ENCODE measurements at places on chromosomes 1 and 21. TPM values are rescaled to one million over a fixed set of nuclear protein-coding genes. Genes with fewer than 3 reads are reported as not detected.

Gene ERG
- total RNA-seq: 7.3 TPM

DNA sequence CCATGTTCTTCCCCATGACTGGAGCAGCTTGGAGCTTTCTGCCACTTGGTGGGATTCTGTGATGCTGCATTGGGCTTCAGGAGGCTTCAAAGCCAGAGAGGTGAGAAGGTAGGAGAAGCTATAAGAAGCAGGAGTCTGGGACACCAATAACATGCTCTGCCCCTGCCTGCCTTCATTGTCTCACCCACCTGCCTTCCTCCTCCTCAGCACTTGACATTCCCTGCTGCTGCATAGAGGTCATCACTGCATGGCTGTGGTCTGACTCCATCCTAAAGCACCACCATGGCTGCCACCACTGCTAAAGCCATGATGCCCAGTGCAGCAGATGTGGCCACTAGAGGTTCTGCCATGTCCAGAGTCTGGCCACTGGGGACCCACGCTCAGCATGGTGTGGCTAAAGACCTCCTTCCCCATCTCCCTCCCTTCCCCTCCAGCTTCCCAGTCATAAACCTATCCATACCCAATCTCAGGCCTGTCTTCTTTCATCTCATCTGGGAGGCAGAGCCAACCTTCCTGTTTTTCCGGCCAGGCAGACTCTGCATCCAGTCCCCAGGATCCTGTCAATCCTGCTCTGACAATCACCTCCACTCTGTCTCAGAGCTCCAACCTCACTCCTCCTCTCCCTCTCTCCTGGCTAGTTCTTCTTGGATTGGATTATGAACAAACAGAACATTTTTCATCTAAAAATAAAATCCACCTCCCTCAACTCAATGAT lies 285.1 kb upstream of the POU3F1 start:
- no peak for DNase-seq
- H3K27me3 ChIP-seq: no peaks in the 10 kb centered on the region
- H3K4me3 ChIP-seq: no peak overlapping the region
- no peak overlapping the region for H3K27ac ChIP-seq
- no peaks in the 10 kb centered on the region for H3K4me1 ChIP-seq

GRCh38 chr1:15029036-15029435 lies 124.5 kb upstream of the TMEM51 start:
- no peak for DNase-seq
- no peak overlapping the region for H3K27ac ChIP-seq
- no peaks in the 10 kb centered on the region for H3K4me1 ChIP-seq
- no peak overlapping the region for H3K4me3 ChIP-seq
- H3K36me3 ChIP-seq: no peaks in the 10 kb centered on the region
- no peaks in the 10 kb centered on the region for H3K27me3 ChIP-seq

Gene WNT3A
- not detected for total RNA-seq

Gene AMIGO1
- total RNA-seq: 2.6 TPM

Gene PCP4L1
- total RNA-seq: not detected

GRCh38 chr1:233253832-233254331 lies 41.6 kb downstream of the PCNX2 start:
- H3K27ac ChIP-seq: peak overlapping the region; percentile 18
- DNase-seq: no peak
- peaks cover 3% of the 10 kb centered on the region for H3K4me1 ChIP-seq
- H3K27me3 ChIP-seq: no peaks in the 10 kb centered on the region
- H3K4me3 ChIP-seq: no peak overlapping the region

DNA sequence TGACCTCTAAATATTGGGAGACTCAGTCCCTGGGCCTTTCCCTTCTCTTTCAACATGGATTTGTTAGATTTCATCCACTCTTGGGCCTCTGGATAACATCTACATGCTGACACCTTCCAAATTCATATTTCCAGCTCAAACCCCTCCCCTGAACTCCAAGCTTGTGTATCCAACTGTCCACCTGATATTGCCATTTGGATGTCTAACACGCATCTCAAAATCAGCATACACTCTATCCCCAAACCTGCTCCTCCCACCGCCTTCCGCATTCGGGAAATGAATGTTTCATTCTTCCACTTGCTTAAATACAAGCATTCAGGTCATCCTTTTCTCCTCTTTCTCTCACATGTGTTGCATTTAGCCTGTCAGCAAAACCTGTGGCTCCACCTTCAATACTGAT lies 17.5 kb upstream of the KAZN start:
- H3K4me3 ChIP-seq: no peak overlapping the region
- H3K4me1 ChIP-seq: no peaks in the 10 kb centered on the region
- H3K36me3 ChIP-seq: no peaks in the 10 kb centered on the region

- DNase-seq: no peak
- H3K4me3 ChIP-seq: no peak overlapping the region
- no peaks in the 10 kb centered on the region for H3K27me3 ChIP-seq
- no peaks in the 10 kb centered on the region for H3K36me3 ChIP-seq
- H3K4me1 ChIP-seq: no peaks in the 10 kb centered on the region
- no peak overlapping the region for H3K27ac ChIP-seq
Observed at GRCh38 chr1:77405186-77405585, 123.4 kb downstream of the AK5 start.

Gene LEMD1
- not detected for total RNA-seq

- no peak overlapping the region for H3K4me3 ChIP-seq
- no peak overlapping the region for H3K27ac ChIP-seq
- DNase-seq: no peak
- H3K4me1 ChIP-seq: no peaks in the 10 kb centered on the region
- H3K27me3 ChIP-seq: no peaks in the 10 kb centered on the region
- H3K36me3 ChIP-seq: no peaks in the 10 kb centered on the region
Observed at GRCh38 chr1:33087677-33088076, 6.7 kb downstream of the AZIN2 start.

DNA sequence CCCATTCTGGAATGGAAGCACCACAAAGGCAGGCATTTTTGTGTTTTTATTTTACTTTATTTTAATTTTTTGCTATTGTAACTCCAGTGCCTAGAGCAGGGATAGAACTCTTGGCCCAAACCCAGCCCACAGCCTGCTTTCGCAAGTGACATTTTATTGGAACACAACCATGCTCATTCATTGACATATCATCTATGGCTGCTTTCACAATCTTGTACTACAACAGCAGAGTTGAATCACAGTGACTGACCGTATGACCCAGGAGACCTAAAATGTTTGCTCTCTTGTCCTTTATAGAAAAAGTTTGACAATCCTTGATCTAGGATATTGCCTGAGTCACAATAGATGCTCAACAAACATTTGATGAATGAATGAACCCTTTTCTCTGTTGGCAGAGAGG lies 83.9 kb upstream of the ATP1A1 start:
- no peak overlapping the region for H3K4me3 ChIP-seq
- no peaks in the 10 kb centered on the region for H3K36me3 ChIP-seq
- DNase-seq: peak; percentile 51
- H3K27ac ChIP-seq: peak overlapping the region; percentile 45

Gene AMY1A
- total RNA-seq: not detected

Gene KLHDC7A
- total RNA-seq: 5.6 TPM

- no peaks in the 10 kb centered on the region for H3K36me3 ChIP-seq
- H3K27ac ChIP-seq: no peak overlapping the region
- H3K27me3 ChIP-seq: no peaks in the 10 kb centered on the region
- no peaks in the 10 kb centered on the region for H3K4me1 ChIP-seq
- no peak for DNase-seq
Observed at GRCh38 chr1:44254392-44254910, 41.2 kb downstream of the DMAP1 start.

DNA sequence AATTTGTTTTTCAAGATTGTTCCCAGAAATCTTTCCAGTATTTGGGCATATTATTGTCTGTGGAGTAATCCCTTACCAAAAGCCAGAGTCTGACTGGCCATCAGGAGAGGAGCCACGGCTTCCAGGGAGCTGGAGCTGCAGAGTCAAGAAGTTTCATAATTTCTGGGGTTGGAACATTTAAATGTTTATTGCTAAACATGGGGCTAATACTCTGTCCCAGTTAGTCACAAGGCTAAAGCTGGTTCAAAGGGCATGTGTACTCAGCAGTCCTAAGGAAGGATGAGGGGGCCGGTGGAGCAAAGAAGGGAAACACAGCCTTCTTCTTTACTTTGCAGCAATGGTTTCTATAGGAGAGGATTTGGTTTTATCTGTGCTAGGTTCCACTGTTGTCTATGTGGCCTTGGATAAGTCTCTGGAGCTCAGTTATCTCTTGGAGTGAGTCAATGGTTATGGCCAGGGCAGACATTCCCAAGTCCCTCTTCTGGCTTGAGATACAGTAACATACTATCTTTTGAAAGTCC lies 9.5 kb downstream of the DENND2D start:
- DNase-seq: peak; percentile 41
- peaks cover 21% of the 10 kb centered on the region for H3K4me1 ChIP-seq
- no peaks in the 10 kb centered on the region for H3K27me3 ChIP-seq
- no peak overlapping the region for H3K27ac ChIP-seq

- H3K4me1 ChIP-seq: peaks cover 32% of the 10 kb centered on the region
- no peaks in the 10 kb centered on the region for H3K27me3 ChIP-seq
- H3K36me3 ChIP-seq: no peaks in the 10 kb centered on the region
Observed at GRCh38 chr1:204505674-204506200, 10.5 kb upstream of the MDM4 start.

- peaks cover under 1% of the 10 kb centered on the region for H3K4me1 ChIP-seq
- H3K4me3 ChIP-seq: no peak overlapping the region
- no peaks in the 10 kb centered on the region for H3K36me3 ChIP-seq
- DNase-seq: no peak
- H3K27ac ChIP-seq: no peak overlapping the region
- no peaks in the 10 kb centered on the region for H3K27me3 ChIP-seq
Observed at GRCh38 chr1:3680488-3681230, 28.3 kb downstream of the TP73 start.

DNA sequence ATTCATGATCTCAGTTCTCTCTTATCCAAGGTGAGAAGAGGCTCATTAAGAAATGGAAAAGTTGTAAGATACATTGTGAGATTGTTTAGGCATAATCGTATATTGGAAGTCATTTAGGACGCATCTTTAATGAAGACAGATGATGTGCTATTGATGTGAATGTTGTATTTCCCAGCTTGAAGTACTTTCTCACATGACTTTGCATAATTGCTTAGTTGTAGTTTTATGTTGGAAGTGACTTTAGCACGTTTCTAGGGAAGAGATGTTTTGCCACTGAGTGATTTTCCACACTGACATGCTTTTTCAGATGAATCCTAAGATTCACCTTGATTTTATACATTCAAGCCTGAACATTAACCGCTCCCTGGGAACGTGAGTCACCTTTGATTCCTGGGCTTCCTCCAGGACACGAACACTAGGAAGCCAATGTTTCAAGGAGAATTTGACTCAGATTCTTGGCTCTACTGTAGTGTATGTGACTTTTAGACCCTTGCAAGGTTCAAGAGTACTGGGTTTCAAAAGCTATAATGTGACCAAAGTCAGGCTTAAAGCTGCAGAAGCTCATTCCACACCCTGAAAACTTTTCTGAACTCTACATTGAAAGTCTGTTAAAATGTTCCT lies 27.9 kb downstream of the ANGEL2 start:
- no peak overlapping the region for H3K27ac ChIP-seq
- H3K27me3 ChIP-seq: no peaks in the 10 kb centered on the region
- no peaks in the 10 kb centered on the region for H3K4me1 ChIP-seq
- DNase-seq: no peak
- no peak overlapping the region for H3K4me3 ChIP-seq

DNA sequence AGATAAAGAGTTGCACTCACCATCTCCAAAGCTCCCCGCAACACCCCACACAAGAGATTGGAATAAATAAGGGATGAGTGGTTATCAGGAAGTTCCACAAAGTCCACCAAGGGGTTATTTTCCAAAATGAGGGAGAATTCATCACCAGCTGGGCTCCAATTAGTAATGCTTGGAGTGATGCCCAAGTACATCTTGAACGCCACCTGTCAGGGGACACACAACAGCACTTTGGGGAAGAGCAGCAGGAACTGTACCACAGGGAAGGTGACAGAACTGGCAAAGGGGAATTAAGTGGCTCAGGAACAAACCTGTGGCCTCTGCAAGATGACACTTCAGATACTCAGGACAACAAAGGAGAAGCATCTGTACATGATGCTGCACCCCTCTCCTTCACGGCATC lies 11.5 kb downstream of the TRAPPC3 start:
- no peaks in the 10 kb centered on the region for H3K36me3 ChIP-seq
- no peak overlapping the region for H3K4me3 ChIP-seq
- DNase-seq: no peak
- no peak overlapping the region for H3K27ac ChIP-seq

Gene LEFTY2
- 8.0 TPM for total RNA-seq

Gene CYP4X1
- total RNA-seq: 14.2 TPM

Gene MROH9
- not detected for total RNA-seq

DNA sequence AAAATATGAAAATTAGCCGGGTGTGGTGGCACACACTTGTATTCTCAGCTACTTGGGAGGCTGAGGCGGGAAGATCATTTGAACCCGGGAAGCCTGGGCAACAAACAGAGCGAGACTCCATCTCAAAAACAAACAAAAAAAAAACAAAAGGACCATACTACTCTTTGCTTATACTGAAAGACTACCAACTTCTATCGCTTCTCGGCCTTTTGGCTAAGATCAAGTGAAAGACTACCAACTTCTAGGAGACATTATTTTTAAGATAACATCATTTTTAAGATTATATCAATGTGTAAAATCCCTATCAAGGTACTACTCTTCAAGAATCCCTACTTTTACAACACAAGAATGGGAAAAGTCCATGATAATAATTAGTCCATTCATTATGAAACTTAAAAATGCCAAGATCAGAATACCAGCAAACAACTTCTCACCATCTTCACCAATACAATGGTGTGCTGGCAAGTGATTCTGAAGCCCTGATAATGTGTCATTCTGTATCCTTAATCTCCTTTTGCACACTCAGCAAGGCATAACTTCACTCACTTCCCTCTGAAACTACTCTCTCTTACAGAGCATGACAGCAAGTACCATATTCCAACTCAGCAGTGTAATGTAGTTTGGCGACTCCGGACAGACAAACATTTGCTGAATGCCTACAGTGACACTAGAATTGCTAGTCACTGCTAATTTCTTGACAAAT lies 1.7 kb downstream of the PTP4A2 start:
- peak overlapping the region; percentile 95 for H3K27ac ChIP-seq
- H3K36me3 ChIP-seq: no peaks in the 10 kb centered on the region
- no peaks in the 10 kb centered on the region for H3K27me3 ChIP-seq
- peaks cover 77% of the 10 kb centered on the region for H3K4me1 ChIP-seq
- no peak for DNase-seq
- no peak overlapping the region for H3K4me3 ChIP-seq

DNA sequence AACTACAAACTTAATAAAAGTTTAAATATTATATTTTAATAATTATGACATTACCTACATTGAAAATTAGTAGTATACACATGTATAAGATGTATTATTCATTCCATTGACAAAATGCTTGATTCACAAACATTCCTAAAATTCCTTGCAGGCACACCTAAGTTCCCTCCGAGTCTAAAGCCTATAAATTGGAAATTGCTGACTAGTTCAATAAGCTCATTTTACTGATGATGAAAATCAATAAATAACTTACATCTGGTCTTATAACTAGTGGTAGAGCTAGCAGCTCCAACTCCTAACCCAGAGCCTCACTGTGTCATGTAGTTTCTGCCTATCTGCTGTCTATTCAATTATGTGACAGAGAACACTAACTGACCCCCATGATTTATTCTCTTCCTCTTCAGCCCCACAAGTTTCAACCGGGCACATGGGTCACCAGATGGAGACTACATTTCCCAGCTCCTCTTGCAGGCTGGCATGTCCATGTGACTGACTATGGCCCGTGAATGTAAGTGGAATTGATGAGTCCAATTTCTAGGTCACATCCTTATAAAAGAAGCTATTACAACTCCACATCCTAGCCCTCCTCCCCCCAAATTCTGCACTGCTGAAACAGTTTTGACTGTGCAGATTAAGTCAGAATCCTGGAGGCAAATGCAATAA lies 29.6 kb upstream of the LRRC8D start:
- no peaks in the 10 kb centered on the region for H3K4me1 ChIP-seq
- no peaks in the 10 kb centered on the region for H3K27me3 ChIP-seq
- no peak overlapping the region for H3K4me3 ChIP-seq
- H3K27ac ChIP-seq: no peak overlapping the region
- no peaks in the 10 kb centered on the region for H3K36me3 ChIP-seq
- DNase-seq: no peak

- DNase-seq: no peak
- H3K27ac ChIP-seq: no peak overlapping the region
Observed at GRCh38 chr1:71054281-71054731, 6.7 kb upstream of the PTGER3 start.
